ENCODE measurements at places on chromosomes 6 and 20. TPM values are rescaled to one million over a fixed set of nuclear protein-coding genes. Genes with fewer than 3 reads are reported as not detected.

The MYO6 gene
- 14.4 TPM for total RNA-seq

DNA sequence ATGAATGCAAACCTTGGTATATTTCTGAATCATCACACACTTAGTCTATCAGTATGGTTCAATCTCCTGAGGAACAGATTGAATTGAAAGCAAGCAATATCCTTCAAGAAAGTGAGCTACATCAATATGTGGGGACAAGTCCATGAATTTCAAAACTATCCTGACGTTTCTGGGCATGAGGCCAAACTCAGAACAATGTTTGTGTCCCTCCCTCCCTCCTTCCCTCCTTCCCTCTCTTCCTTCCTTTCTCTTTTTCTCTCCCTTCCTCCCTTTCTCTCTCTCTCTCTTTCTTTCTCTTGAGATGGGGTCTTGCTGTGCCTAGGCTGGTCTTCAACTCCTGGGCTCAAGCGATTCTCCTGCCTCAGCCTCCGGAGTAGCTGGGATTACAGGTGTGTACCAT is 27.9 kb upstream of the SYNCRIP start:
- DNase-seq: peak; percentile 46

GRCh38 chr6:21524201-21524600 is 69.3 kb upstream of the SOX4 start:
- no peak for DNase-seq

The KHDC1 gene
- total RNA-seq: 5.1 TPM

The WFDC11 gene
- total RNA-seq: not detected

The SIRPB2 gene
- not detected for total RNA-seq

GRCh38 chr6:123898665-123899064 is 95.0 kb downstream of the NKAIN2 start:
- DNase-seq: no peak
